Activated T-cell treated with anti-CD3 and anti-CD28 coated beads for 4 hours (primary cell): ENCODE measurements at places on chromosomes 7 and 10.

- DNase-seq = no peak
Observed at GRCh38 chr10:88411772-88412349, 171.3 kb downstream of the RNLS start.

- no peak for DNase-seq
Observed at GRCh38 chr10:104350127-104350635, 3.5 kb upstream of the CFAP58 start.

DNA sequence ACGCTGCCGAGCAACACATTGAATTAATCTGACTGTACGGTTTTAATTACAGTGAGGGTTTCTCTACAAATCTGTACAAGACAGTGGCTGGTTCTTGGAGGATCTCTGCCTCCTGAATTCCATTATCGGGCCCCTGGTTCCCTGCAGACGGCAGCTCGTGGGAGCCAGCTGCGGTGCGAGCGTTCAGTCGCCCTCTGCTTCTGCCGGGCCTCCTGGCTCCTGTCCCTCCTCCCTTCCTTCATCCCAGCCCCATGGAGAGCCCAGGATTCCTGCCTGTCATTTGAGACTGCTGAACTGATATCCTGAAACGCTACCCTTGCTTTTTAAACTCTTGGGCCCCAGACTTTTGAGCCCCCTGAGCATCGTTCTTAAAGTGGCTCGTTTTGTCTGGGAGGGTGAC lies 6.6 kb upstream of the DLX6 start:
- no peak for DNase-seq

GRCh38 chr10:1737222-1738061 lies at the start of gene ADARB2:
Gene ADARB2 (minus strand): TSS chr10:1737525.
- DNase-seq = no peak

GRCh38 chr10:94052866-94053791 lies 59.4 kb downstream of the PLCE1 start:
- DNase-seq = no peak

- no peak for DNase-seq
Observed at GRCh38 chr10:122293156-122293960, 22.3 kb downstream of the BTBD16 start.

GRCh38 chr7:55449205-55449991 lies 84.3 kb downstream of the LANCL2 start:
- DNase-seq = no peak

GRCh38 chr7:8135417-8135816 lies 126.5 kb downstream of the ICA1 start:
- DNase-seq = no peak

DNA sequence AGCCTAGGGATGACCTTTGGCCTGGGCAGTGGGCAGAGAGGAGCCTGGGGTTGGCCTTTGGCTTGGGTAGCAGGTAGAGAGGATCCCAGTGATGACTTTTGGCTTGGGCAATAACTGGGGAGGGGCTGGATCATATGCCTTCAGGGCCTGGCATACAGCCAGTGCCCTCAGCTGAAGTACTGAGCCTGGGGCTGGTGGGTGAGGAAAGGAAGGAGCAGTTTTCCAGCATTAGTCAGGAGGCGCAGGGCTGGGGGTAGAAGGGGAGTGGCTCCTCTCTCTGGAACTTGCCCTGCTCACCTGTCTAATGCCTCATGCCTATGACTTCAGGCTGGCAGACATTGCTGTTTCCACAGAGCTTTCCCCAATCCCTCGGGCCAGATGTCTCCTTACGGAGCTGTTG lies 15.2 kb upstream of the COMTD1 start:
- no peak for DNase-seq

GRCh38 chr7:4749363-4749762 lies 26.1 kb upstream of the AP5Z1 start:
- no peak for DNase-seq
